ENCODE measurements at places on chromosomes 2 and 18. TPM values are rescaled to one million over a fixed set of nuclear protein-coding genes. Genes with fewer than 3 reads are reported as not detected.

ANKRD53 gene
- 0.48 TPM for total RNA-seq

- H3K4me1 ChIP-seq: peaks cover 3% of the 10 kb centered on the region
- H3K4me3 ChIP-seq: no peak overlapping the region
- no peaks in the 10 kb centered on the region for H3K27me3 ChIP-seq
- H3K36me3 ChIP-seq: no peaks in the 10 kb centered on the region
- no peak for DNase-seq
- no peak overlapping the region for H3K27ac ChIP-seq
Measured at GRCh38 chr18:56992777-56993176, 154.1 kb upstream of the BOD1L2 start.

SFTPB gene
- total RNA-seq: 13.0 TPM

ADAM23 gene
- 2.0 TPM for total RNA-seq

DNA sequence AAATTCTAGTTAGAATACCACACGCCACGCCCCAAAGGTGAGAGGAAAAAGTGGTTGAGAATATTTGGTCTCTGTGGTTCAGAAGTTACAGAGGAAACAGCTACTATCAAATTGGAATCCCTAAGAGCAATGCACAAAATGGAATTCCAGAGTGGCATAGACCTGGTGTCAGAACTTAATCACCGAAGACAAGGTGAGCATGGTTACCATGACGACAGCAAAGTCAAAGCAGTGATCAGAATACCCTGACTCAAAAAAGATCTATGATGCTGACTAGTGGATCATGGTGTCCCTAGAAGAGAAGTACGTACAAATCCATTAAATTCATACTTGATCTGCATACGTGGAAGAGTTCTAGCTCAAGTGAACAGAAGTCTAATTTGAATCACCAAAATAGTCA is 14.5 kb downstream of the LRRTM4 start:
- H3K4me3 ChIP-seq: no peak overlapping the region
- DNase-seq: no peak
- no peaks in the 10 kb centered on the region for H3K27me3 ChIP-seq
- no peak overlapping the region for H3K27ac ChIP-seq

GRCh38 chr2:122261911-122262310 is 506.5 kb downstream of the TSN start:
- no peaks in the 10 kb centered on the region for H3K4me1 ChIP-seq
- no peak for DNase-seq
- no peak overlapping the region for H3K27ac ChIP-seq
- H3K36me3 ChIP-seq: no peaks in the 10 kb centered on the region

CYTIP gene
- 3.7 TPM for total RNA-seq

- no peak for DNase-seq
- H3K36me3 ChIP-seq: no peaks in the 10 kb centered on the region
- no peaks in the 10 kb centered on the region for H3K27me3 ChIP-seq
- H3K4me3 ChIP-seq: no peak overlapping the region
- no peaks in the 10 kb centered on the region for H3K4me1 ChIP-seq
Measured at GRCh38 chr2:6806604-6807003, 59.1 kb downstream of the CMPK2 start.

- no peaks in the 10 kb centered on the region for H3K27me3 ChIP-seq
- no peaks in the 10 kb centered on the region for H3K36me3 ChIP-seq
- no peaks in the 10 kb centered on the region for H3K4me1 ChIP-seq
- no peak overlapping the region for H3K27ac ChIP-seq
- no peak overlapping the region for H3K4me3 ChIP-seq
Measured at GRCh38 chr2:210049831-210050230, 47.4 kb downstream of the RPE start.

DNA sequence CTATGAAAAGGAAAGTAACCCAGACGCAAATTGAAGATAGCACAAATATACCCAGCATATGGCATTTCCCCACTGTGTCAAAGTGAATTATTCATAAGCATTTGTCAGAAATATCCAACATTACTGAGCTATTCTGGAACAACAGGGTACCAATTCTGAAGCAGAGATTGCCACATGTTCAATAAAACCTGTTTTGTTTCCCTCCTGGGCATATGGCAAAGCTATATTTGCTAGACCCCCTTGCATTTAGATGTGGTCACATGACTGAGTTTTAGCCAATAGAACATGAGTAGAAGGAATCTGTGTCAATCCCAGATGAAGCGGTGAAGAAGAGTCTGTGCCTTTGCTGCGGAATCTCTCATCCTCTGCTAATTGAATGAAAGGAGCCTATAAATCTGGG is 296.4 kb upstream of the DLGAP1 start:
- DNase-seq: no peak
- no peak overlapping the region for H3K4me3 ChIP-seq
- no peaks in the 10 kb centered on the region for H3K27me3 ChIP-seq
- H3K27ac ChIP-seq: no peak overlapping the region
- no peaks in the 10 kb centered on the region for H3K36me3 ChIP-seq
- H3K4me1 ChIP-seq: no peaks in the 10 kb centered on the region

IL1F10 gene
- not detected for total RNA-seq

GRCh38 chr18:22667156-22667555 is 249.4 kb upstream of the CTAGE1 start:
- H3K36me3 ChIP-seq: no peaks in the 10 kb centered on the region
- H3K4me1 ChIP-seq: peaks cover 12% of the 10 kb centered on the region
- DNase-seq: no peak

- H3K36me3 ChIP-seq: no peaks in the 10 kb centered on the region
- H3K4me1 ChIP-seq: peaks cover 5% of the 10 kb centered on the region
- peak overlapping the region; percentile 88 for H3K27ac ChIP-seq
Measured at GRCh38 chr2:88016960-88017779, 823 bp upstream of the RNU2-63P start.

DNA sequence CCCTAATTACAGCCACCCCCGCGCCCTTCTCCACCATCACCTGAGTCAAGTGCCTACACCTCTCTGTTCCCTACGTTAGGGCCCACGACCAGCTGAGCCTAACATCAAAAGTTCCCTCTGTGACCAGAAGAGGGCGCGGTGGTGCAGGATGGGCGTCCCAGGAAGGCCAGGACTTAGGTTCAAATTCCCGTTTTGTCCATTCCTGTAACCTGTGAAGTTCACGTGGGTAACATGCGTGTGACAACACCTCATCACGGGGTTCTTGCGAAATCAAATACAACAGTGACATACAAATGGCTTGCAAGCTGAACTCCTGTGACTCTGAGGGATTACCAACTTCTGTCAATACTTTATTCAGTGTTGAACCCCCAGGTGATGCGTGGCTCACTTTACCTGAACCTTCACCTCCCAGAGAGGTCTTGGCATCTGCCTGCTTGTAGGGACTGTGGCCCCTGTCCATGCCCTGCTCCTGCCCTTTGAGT is 207.9 kb downstream of the ARL4C start:
- no peaks in the 10 kb centered on the region for H3K27me3 ChIP-seq
- no peaks in the 10 kb centered on the region for H3K36me3 ChIP-seq
- H3K27ac ChIP-seq: no peak overlapping the region
- H3K4me3 ChIP-seq: no peak overlapping the region
- H3K4me1 ChIP-seq: no peaks in the 10 kb centered on the region

GRCh38 chr2:24972315-24972961 is 683 bp upstream of the DNAJC27 start:
- peak; percentile 50 for DNase-seq
- no peaks in the 10 kb centered on the region for H3K4me1 ChIP-seq
- H3K4me3 ChIP-seq: peak overlapping the region; percentile 38
- no peaks in the 10 kb centered on the region for H3K27me3 ChIP-seq
- H3K36me3 ChIP-seq: no peaks in the 10 kb centered on the region
- H3K27ac ChIP-seq: peak overlapping the region; percentile 99

GRCh38 chr18:11955239-11956029 is 25.9 kb upstream of the IMPA2 start:
- peaks cover 46% of the 10 kb centered on the region for H3K4me1 ChIP-seq
- no peak overlapping the region for H3K4me3 ChIP-seq
- H3K27ac ChIP-seq: peak overlapping the region; percentile 98
- no peaks in the 10 kb centered on the region for H3K27me3 ChIP-seq
- no peaks in the 10 kb centered on the region for H3K36me3 ChIP-seq
- DNase-seq: peak; percentile 88

LIMS3 gene
- total RNA-seq: 0.60 TPM

DNA sequence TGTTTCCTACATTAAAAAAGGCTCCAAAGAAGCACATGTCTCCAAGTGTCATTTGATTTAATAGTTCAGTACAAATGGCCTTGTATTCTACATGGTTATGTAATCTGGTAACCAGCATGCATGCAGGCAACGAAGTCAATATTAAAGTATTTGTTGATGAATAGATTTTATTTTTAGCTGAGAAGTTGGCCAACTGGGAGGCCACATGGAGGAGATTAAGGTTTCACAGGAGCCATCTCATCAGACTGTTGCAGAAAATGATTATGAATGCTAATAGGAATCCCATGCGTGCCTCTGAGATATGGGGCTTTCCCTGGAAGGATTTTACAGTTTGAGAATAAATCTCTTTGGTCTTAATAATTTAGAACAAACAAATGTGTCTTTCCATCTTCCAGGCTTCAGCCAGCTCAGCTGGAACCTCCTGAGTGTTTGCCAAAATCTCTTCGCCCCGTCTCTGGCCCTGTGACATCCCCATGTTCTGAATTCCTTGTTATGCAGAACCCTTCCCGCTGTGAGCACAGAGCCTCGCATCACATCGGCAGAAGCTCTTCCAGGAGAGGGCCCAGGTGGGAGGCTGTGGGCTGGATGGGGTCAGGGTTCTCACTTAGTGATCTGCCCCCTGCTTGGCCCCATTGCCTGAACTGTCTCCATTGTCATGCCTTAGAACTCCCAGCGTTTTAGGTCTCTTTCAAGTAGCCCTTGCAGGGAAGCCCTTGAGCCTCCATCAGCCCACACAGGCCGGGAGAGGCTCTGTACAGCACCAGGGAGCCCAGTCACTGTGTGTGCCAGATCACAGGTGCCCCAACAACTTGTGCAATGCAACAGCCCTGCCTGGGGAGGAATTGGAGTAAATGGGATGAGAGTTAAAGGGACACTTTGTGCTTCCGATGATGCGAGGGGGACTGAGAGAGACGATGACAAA is 190.5 kb upstream of the TWIST2 start:
- no peak for DNase-seq
- peaks cover 5% of the 10 kb centered on the region for H3K4me1 ChIP-seq
- no peaks in the 10 kb centered on the region for H3K27me3 ChIP-seq

ALK gene
- total RNA-seq: 0.27 TPM

RGPD4 gene
- not detected for total RNA-seq

- H3K27ac ChIP-seq: no peak overlapping the region
- no peak for DNase-seq
- no peaks in the 10 kb centered on the region for H3K4me1 ChIP-seq
- H3K27me3 ChIP-seq: no peaks in the 10 kb centered on the region
- H3K36me3 ChIP-seq: no peaks in the 10 kb centered on the region
Measured at GRCh38 chr2:75493230-75493629, 67.5 kb downstream of the EVA1A start.

- no peak overlapping the region for H3K27ac ChIP-seq
- no peaks in the 10 kb centered on the region for H3K27me3 ChIP-seq
- H3K4me1 ChIP-seq: peaks cover 6% of the 10 kb centered on the region
- DNase-seq: no peak
- no peaks in the 10 kb centered on the region for H3K36me3 ChIP-seq
Measured at GRCh38 chr2:157441072-157441454, 2.8 kb downstream of the CYTIP start.

PLCL1 gene
- 2.2 TPM for total RNA-seq

- H3K4me1 ChIP-seq: no peaks in the 10 kb centered on the region
- no peak for DNase-seq
- H3K36me3 ChIP-seq: no peaks in the 10 kb centered on the region
- no peak overlapping the region for H3K27ac ChIP-seq
- no peaks in the 10 kb centered on the region for H3K27me3 ChIP-seq
- no peak overlapping the region for H3K4me3 ChIP-seq
Measured at GRCh38 chr2:50431958-50432650, 599.8 kb downstream of the NRXN1 start.

- H3K4me3 ChIP-seq: no peak overlapping the region
- H3K4me1 ChIP-seq: peaks cover 8% of the 10 kb centered on the region
- H3K27ac ChIP-seq: no peak overlapping the region
- no peak for DNase-seq
Measured at GRCh38 chr2:71826299-71826698, 321.4 kb downstream of the CYP26B1 start.

SULT1C2 gene
- total RNA-seq: 21.5 TPM

- no peak for DNase-seq
- no peaks in the 10 kb centered on the region for H3K36me3 ChIP-seq
- no peaks in the 10 kb centered on the region for H3K27me3 ChIP-seq
- no peaks in the 10 kb centered on the region for H3K4me1 ChIP-seq
- H3K4me3 ChIP-seq: no peak overlapping the region
- no peak overlapping the region for H3K27ac ChIP-seq
Measured at GRCh38 chr2:105297216-105297615, 32.3 kb downstream of the TGFBRAP1 start.

- DNase-seq: no peak
- H3K4me3 ChIP-seq: no peak overlapping the region
- no peaks in the 10 kb centered on the region for H3K36me3 ChIP-seq
- H3K27me3 ChIP-seq: no peaks in the 10 kb centered on the region
Measured at GRCh38 chr2:235836491-235836911, 331.7 kb downstream of the GBX2 start.

Data from hepatocyte (in vitro differentiated cells).